ENCODE measurements at places on chromosomes 13 and 19. TPM values are rescaled to one million over a fixed set of nuclear protein-coding genes. Genes with fewer than 3 reads are reported as not detected.

Gene TRPM4
- total RNA-seq, result 18.2 TPM

Gene COG6
- 16.8 TPM for total RNA-seq

Gene EXOC3L2
- total RNA-seq, result 1.0 TPM

Gene MEF2B
- total RNA-seq, result not detected

Gene CACNG8
- 0.13 TPM for total RNA-seq

All from dermis microvascular lymphatic vessel endothelial cell (primary cell).